DMS 273 treated with DMSO at 0.1 percent for 48 hours (cell line): ENCODE measurements at places on chromosomes 3 and 15.

- no peak for DNase-seq
Measured at GRCh38 chr15:76337696-76338485, 1.3 kb downstream of the ISL2 start.

DNA sequence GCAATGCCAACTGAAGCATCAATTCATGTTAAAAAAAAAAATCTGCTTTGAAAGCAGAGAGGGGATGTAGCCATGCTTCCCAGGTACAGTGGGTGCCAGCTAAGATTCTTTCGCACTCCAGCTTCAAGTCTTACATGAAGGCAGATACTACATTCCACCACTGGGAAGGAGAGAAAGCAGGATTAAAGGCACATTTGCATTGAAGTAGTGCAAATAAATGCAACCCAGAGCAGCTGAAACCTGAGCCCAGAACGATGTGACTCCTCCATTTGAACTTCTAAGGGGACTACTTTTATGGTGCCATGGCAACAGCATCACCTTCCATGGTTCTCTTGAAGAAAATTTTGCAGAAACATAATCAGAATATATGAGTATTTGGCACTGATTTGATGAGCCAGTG is 19.1 kb upstream of the GJD2 start:
- no peak for DNase-seq

DNA sequence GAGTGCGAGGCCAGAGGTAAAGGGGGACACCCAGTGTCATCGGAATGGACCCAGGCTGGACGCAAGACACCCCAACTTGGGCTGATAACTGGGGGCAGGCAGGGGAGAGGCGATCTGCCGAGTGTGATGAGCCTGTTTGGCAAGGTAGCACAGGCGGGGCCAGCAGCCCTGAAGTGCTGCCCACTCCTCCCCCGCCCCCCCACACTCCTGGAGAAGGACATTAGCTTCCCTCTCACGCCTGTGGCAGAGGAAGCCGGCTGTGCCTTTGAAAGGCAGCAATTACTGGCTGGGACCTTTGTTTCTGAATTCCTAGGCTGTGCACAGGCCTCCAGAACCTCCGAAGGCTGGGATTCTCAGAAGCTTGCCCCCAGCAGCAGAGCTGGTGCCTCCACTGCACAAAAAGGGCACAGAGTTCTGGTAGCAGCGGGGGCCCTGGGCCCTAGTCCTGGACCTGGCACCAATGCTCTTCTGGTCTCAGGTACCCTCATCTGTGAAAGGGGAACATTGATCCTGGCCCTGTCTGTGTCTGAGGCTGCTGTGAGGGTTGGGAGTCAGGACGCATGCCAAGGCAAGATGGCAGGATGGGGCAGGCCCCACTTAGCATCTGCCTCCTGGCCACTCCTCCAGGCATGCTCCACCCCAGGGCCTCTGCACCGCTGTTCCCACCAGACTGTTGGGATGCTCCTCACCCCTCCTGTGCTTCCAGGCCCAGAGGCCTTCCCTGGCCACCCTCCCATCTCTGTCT is 28.6 kb downstream of the IQSEC1 start:
- DNase-seq, result peak; percentile 17

- DNase-seq, result no peak
Measured at GRCh38 chr15:87752250-87752951, 504.1 kb downstream of the NTRK3 start.

DNA sequence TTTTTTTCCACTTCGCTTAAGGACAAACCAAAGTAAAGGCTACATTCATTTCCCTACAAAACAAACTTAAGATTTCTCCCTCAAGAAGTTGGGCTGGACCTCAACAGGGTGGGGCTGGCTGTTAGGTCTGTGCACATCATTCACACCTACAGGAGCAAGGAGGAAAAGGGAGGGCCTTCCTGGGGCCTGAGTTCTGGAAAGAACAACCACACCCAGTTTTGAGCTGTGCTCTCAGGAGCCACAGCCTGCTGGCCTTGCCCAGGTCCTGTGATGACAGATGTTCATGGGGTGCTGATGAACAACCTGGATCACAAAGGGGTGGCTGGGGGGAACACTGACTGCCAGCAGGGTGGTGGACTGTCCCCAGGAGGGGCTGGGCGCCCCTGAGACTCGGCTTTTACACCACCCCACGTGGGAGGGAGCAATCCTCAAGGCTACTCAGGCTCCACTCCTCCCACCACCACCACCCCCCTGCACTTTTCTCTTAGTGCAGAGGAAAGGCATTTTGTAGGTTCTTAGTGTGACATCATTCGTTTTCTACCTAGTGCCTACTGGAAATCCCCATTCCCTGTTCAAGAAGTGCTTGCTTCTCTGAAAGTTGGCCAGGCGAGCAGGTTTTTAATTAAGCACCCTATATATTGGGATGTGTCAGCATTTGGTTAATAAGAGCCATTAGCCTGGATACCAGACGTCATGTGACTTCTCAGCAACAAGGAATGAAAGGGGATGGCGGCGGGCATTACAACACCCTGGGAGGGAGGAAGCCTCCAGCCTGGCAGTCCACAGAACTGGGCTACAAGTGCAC is 35.7 kb downstream of the CCNB2 start:
- no peak for DNase-seq

DNA sequence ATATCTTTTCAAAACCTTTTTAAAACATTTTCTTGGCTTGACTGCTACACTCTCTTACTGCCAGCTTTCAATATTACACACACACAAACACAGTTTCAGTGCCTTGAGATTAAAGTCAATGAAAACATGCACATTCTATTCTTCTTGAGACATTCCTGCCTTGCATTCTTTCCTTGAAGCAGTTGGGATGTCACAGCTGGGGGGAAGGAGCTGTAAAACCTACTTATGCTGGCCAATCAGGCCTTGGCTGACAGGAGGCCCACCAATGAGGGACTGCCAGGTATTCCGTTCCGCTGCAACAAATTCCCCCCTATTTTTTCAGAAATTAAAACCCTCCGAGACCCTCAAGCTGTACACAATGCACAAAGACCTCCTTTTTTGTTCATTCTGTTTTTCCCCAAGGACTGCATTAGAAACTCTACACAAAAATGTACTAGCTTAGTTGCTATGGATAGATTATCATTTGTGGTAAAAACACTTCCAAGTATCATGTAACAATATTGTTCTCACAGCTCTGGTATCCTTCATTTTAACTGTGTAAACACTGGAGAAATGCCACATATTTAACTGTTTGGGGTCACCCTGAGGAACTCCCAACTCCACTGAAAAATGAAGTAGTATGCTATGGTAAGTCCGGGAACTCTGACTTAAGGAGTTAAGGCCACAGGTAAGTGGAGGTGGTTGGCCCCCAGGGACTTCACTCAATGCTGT is 18.5 kb downstream of the FSTL1 start:
- DNase-seq, result no peak

GRCh38 chr3:126136428-126137220 is 43.8 kb downstream of the ALDH1L1 start:
- DNase-seq, result no peak

DNA sequence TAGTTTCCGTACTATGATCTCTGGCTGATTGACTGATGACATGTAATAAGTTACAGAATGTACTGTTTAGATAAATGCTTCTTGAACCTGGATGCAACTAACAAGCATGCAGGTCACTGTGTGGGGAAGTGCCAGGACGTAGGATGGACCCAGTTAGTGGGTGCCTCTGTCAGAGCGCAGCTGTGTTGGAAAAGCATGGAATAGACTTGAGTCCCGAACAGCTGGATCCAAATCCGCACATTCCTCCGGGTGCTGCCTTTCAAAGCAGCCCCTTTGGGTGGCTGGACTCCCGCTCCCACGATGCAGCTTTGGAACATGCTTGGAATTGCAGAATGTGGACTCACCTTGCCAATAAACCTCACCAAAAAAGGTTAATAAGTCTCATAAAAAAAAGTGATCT is 35.5 kb upstream of the ALDH1A3 start:
- DNase-seq, result no peak

DNA sequence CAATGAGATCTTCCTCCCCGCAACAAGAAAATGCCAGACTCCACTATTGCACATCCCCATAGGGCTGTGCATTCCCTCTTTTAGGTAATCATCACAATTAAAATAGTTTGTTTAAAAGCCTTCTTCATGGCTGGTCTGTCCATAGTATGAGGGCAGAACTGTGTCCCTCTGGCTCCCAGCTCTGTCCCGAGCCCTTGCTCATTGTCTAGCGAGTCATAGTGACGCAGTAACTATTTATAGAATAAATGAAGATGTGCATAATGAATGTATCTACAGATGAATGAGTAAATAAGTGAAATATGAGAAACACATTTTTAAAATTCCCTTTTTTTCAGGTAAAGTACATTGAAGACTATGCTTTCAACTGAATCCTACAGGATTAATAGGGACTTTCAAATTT is 128.4 kb upstream of the TMC3 start:
- DNase-seq, result no peak

DNA sequence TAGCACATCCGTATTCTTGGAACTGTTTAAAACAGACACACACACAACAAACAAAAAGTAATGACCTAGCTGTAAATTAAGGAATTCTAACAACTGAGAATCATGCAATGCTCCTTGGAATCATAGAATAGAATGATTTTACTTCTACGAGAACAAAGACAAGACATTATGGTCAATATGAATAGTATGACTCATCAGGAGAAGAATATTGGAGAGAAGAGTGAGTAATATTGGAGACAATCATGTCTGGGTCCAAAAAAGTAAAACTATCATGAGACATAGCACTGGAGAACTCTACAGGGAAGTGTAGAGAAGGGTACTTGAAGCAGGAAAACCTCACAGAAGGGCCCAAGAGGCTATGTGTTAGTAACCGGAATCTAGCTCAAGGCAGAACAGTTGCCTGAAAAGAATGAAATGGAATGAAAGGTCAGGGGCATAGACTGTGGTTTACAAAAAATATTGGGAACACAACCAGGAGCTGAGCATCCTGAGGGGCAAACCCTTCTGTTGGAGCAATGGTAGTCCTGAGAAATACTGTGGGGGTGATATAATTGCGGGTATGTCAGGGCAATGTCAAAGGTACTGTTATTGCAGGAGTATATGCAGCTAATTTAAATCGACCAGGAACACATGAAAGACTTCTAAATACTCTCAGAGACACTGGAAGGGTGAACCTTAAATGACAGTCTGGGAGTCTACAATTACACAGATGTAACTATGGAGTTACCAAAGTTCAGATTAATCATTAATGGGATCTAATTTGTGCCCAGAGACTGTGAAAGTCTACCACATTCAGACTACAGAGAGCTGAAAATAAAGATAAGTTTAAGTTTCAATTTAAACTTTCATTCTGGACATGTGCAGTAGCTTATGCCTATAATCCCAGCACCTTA is 201.2 kb downstream of the BCHE start:
- no peak for DNase-seq

GRCh38 chr3:34263101-34263621 is 464.7 kb downstream of the PDCD6IP start:
- no peak for DNase-seq

DNA sequence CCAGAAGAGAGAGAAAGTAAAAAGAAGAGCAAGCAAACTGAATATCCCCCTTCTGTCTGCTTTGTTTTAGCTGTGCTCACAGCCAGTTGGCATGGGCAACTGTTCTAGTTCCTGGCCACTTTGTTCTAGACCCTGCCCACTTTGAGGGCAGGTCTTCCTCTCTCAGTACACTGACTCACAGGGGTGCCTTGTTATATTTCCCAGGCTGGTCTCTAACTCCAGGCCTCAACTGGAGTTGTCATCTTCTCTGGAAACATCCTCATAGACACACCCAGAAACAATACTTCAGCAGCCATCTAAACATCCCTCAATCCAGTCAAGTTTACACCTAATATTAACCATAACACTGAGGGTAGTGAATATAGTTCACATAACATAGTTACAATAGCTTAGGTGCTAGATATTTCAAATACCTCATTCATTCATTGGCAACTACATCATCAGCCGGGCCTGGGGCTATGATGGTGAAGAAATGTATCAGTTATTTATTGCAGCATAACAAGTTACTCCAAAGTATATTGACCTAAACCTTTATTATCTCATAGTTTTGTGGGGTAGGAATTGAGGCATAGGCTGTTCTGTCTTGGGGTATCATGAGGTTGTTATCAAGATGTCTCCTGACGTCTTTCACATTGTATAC is 106.0 kb downstream of the UBE2E2 start:
- no peak for DNase-seq

- DNase-seq, result peak; percentile 10
Measured at GRCh38 chr15:99017322-99017701, 9.7 kb upstream of the PGPEP1L start.
